CMK (cell line): ENCODE measurements at places on chromosomes 2 and 18.

DNA sequence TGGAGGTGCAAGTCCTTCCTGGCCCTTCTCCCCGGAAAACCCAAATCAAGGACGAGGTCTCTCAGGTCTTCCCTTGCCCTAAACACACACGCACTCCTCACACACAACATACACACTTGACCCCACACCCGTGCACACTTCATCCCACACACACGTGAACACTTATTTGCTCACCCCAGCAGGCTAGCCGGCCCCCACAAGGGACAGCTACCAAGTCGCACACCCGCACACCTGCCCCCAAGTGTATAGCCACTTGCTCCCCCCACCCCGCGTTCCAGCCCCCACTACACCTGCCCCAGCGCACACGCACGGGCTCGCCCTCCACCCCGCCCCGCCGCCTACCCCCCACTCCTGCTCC lies 359 bp downstream of the TGFBRAP1 start:
- no peak for DNase-seq

- no peak for DNase-seq
Measured at GRCh38 chr2:46828491-46829230, 86.9 kb downstream of the MCFD2 start.

DNA sequence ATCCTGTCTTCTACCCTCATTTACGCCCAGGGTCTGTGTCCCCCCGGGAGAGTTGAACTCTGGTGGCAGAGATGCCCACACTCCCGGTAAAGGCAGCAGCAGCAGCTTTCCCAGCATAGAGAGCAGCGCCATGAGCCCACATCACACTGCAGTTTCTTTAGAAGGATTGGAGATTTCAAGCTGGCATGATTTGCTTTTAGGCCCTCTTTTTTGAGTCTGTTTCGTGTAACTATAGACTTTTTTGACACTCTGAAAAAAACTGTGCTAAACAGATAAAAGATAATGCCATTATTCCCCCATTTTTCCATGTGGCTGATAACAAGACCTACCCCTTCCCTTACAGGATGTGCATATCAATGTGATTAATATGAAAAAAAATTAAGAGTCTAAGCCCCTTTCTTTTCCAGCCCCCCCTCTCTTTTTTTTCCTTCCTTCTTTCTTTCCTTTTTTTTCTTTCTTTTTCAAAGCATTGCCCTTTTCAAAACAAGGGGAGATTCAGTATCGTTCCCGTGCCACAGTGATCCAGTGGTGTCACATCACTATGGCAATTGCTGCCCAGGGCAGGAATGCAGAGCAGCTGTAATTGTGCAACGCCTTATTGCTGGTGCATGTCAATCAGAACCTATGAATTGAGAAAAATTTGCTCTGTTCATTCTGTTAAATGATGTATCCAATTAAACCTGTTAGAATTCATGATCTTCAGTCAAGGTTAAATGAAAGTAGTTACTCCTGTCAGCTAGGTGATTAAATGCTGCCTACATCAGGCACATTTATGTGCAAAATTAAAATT lies 104.5 kb downstream of the CDCA7 start:
- no peak for DNase-seq

DNA sequence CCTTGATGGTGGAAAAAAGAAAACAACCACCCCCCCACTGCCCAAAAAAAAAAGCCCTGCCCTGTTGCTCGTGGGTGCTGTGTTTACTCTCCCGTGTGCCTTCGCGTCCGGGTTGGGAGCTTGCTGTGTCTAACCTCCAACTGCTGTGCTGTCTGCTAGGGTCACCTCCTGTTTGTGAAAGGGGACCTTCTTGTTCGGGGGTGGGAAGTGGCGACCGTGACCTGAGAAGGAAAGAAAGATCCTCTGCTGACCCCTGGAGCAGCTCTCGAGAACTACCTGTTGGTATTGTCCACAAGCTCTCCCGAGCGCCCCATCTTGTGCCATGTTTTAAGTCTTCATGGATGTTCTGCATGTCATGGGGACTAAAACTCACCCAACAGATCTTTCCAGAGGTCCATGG lies 28.0 kb downstream of the MAL start:
- DNase-seq, result no peak

DNA sequence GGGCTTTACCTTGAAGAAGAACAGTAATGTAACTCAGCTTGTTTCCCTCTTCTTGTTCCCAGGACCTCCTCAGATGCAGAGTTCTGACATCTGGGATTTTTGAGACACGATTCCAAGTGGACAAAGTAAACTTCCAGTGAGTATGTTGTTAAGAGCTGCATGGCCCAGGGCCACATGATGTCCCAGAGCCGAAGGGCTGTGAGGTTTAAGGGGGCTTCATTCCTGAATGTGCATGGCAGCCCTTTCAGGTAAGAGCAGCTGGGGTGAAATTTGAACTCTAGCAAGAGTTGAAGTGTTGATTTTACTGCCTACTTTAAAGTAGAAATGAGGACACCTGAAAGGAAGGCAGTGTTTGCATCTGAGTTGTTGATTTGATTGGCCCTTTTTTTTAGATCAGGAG lies 13.3 kb downstream of the CHMP1B start:
- no peak for DNase-seq

- DNase-seq, result no peak
Measured at GRCh38 chr18:56967035-56967434, 179.9 kb upstream of the BOD1L2 start.
